PC-9 (cell line): ENCODE measurements at places on chromosomes 7 and 10.
A peak's percentile ranks its signal among the peaks of the same experiment; 100 is the strongest.

DNA sequence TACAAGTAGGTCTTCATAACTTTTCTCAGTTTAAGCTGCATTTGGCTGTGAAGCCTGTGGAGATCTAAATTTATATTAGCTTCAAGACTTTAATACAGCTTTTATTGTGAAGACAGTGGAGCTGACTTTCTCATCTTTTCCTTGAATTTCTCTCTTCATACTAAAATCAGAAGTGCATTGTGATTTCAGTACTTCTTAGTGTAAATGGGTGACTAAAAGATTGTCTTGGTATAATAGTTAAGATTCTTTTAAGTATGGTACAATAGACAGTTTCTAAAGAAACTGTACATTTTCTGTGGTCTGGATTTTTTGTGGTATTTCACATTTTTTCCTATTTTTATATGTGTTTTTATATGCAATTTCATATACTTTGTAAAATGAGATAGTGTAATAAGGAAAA, 21.0 kb upstream of the DDX21 start:
- DNase-seq, result no peak

- peak; percentile 48 for DNase-seq
These were observed 518 bp downstream of the WAPL start for GRCh38 chr10:86520871-86521677.

- DNase-seq, result no peak
These were observed 126.1 kb upstream of the PPP2R2D start for GRCh38 chr10:131774681-131775085.

GRCh38 chr10:33808475-33808874, 474.0 kb upstream of the NRP1 start:
- DNase-seq, result no peak

DNA sequence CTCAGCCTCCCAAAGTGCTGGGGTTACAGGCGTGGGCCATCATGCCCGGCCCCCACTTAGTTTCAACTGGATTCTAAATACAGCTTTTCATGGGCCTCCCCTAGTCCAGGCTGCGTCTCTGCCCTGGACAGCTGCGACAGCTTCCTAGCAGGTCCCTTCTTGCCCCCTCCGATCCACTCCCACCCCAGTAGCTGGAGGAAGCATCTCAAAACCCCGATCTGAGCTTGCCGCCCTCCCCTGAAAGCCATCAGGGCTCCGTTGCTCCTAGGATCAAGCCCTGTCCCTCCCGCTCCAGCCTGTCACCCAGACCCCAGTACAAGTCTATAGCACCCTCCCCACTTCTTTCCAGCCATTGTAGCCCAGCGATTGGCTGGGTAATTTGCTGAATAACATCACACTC, 64.5 kb downstream of the VWA2 start:
- no peak for DNase-seq

- no peak for DNase-seq
These were observed 37.7 kb downstream of the INSYN2A start for GRCh38 chr10:127158662-127159061.

DNA sequence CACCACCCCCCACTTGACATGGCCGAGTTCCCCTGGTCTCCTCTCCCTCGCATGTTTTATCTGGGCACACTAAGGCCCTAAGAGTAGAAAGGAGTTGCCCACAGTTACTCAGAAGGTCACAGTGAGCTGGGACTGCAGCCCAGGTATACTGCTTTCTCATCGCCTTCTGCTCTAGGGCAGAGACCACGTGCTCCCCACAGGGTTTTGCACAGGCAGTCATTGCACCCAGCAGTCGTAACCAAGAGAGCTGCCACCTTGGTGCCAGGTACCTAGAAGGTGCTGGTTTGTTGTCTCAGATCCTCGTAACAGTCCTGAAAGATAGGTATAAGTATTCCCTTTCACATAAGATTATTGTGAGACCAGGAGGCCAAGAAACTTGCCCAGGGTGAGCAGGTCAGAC, 1.8 kb downstream of the MINDY4 start:
- DNase-seq, result no peak

DNA sequence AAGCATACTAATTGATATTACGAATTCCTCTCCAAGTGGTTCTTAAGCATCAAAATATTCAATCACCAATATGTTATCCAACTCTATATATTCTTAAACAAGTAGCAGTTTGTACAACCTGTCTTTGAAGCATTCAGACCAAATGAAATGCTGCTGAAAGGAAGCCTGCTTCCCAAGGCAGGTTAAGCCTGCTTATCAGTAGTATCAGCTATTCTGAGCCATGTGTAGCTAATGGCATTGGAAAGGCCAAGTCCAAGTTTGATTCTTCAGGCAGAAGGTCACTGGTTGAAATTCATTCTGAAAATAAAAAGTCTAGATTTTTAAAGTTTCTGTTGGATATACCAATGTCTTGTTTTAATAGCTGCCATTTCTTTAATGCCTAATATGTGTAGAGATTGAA, 328.7 kb downstream of the LHFPL3 start:
- no peak for DNase-seq

- DNase-seq, result no peak
These were observed 66.0 kb downstream of the TCERG1L start for GRCh38 chr10:131245475-131246059.

GRCh38 chr7:108452707-108453106, 3.5 kb downstream of the NRCAM start:
- DNase-seq, result no peak

- DNase-seq, result no peak
These were observed 48.4 kb downstream of the PRR15 start for GRCh38 chr7:29611941-29612544.

GRCh38 chr10:44384601-44385025, 284 bp downstream of the CXCL12 start:
- DNase-seq, result no peak

DNA sequence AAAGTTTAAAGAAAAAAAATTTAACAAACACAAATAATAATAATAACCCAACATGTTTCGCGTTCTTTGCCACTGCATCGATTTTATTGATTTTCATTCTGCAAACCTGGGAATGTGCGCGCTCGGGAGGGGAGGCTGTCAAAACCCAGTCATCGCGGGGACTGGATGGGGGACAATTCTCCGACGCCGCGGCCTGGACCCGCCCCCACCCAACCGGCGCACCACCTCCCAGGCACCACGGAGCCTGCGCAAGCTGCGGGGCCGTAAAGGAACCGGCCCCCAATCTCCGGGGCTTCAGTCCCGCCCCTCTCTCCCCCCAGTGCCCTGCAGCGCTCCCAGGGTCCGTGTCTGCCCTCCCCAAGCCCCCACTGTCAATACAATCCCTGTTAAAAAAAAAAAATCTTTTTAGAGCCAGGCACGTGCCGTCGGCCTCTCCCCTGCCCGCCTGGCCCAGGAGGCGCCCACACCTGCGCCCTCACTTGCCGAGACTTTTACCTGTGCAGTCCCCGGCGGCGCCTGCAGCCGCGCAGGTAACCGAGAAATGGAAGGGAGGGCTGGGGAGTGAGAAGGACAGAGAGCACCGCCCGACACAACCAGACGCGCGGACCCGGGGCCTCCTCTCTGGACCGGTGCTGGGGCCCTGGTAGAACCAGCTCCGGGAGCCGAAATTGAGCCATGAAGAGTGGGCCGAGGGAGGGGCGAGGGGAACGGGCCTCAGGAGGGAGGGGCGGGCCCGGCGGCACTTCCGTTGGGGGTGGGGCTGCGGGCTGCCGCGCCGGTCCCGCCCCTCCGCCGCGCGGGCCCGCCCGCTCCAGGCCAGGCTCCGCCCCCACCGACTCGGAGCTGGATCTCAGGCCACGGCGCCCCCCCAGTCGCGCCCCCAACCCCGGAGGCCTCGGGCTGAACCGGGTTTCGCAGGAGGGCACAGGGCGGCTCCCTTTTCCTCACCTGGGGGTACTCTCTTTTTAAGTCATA, 7.6 kb upstream of the ZNF503 start:
- DNase-seq, result peak; percentile 55

DNA sequence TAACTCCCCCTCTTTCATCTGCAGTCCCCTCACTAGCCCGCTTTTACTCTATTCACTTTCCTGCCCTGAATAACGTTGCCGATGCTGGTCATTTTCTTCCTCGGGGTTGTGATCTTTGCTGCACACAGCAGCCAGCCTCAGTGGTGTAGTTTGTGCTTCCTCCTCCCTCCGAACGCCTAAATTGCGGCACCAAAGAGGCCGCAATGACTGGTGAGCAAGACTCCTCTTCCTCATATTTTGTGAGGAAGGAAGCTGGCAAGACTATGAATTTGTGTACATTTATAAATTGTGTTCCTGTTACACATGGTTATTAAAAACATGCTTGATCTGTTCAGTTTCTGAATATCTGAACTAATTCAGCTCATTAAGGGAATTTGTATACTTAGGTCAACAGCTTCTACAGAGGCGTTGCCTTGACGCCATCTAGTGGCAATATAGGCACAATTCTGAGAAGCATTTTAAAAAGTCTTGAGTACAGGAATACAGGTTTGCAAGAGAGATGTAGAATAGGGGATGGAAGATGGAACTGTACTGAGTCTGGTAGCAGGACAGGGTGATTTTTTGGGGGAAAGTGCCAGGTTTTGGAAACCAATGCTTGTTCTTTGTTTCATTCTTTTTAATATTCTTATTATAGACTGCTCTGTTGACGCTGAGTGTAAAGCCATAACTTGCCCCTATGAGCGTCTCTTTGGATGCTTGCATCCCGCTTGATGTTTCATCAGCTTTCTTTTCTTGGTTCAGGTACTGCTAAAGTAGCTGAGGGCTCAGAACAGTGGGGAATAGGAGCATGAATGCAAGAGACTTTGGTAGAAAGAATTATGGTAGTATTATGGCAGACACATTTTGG, 4.1 kb upstream of the TAS2R5 start:
- DNase-seq, result peak; percentile 18
